Spleen (tissue), 13 donors: ENCODE measurements at places on chromosomes 13 and 19. TPM values are rescaled to one million over a fixed set of nuclear protein-coding genes. Genes with fewer than 3 reads are reported as not detected.
A peak's percentile ranks its signal among the peaks of the same experiment; 100 is the strongest.

DNA sequence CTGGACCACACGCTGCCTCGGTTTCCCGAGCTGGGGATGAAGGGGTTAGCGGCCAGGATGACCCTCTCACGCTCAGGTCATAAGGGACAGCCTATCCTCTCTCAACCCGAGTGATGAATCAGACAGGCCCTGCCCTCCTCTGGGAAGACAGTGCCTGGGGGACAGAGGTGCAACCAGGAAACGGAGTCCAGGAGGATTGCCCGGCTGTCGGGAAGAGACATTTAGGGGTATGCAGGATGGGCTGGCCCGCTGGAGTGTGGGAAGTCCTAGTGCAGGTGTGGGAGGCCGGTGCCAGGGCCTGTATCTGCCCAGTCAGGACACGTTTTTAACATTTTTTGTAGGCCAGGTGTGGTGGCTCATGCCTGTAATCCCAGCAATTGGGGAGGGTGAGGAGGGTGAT lies 8.3 kb downstream of the LSM7 start:
- DNase-seq = no peak

DNA sequence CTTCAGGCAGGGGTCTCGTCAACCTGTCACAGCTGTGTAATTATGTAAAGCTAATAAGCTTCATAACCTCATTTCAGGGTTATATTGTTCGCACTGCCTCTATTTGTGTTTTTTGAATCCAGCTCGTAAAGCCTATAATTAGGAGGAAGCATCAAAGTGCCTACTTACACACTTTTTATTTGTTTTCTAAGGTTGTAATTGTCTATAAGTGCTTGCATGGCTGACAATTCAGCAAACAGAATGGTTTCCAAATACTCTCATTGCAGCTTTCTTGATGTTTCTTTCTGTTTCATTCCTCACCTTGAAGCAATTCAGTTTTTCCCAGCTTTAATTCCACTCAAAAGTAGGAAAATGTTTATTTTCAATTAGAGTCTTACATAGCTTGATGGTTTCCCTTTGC lies 336.3 kb downstream of the HS6ST3 start:
- DNase-seq = no peak

DNA sequence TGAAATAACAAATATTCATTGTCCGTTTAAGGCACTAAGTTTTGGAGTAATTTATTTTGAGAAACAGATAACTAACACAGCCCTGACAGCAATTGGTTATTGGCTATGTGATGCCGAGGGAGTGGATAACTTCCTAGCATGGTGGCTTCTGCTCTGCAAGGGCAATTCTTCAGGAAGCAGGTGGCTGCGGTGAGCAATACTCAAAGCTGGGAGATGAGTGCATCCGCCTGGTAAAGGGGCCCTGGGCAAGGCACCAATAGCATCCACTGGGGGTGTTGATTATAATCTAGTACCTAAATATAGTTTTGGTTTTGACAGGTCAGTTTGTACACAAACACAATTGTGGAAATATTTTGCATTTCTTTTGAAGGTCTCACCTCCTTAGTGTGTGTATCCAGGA lies 41.0 kb downstream of the CCDC70 start:
- no peak for DNase-seq

- DNase-seq = no peak
These were observed 9.2 kb downstream of the NOSIP start for GRCh38 chr19:49570997-49571676.

DNA sequence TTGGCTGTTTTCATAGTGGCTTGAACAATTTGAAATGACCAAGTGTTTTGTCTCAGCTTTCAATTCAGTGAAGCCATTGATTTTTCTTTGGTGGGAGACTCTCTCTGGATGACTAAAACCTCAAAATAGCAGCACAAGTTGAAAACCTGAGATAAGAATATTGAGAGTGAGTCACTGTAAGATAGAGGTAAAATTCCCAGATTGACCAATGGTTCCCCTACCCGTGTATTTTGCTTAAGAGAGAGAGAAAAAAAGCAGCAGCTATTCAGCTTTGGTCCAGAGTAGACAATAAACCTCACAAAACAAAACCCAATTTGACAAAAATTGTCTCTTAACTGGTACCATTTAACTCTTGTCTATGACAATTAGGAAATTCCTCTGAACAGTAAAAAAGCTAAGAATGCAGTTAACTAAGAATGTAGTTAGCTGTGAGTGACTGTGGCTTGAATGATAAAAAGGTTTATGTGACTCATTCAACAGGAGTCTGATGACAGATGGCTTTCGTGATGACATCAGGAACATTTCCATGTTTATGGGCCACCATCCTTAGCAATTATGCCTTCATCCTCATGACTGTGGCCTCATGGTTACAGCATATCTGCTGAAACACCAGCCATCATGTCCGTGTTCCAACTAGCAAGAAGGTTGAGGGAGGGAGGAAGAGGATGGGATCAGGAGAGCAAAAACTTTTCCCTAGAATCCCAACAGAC lies 356.9 kb downstream of the NDFIP2 start:
- no peak for DNase-seq

DNA sequence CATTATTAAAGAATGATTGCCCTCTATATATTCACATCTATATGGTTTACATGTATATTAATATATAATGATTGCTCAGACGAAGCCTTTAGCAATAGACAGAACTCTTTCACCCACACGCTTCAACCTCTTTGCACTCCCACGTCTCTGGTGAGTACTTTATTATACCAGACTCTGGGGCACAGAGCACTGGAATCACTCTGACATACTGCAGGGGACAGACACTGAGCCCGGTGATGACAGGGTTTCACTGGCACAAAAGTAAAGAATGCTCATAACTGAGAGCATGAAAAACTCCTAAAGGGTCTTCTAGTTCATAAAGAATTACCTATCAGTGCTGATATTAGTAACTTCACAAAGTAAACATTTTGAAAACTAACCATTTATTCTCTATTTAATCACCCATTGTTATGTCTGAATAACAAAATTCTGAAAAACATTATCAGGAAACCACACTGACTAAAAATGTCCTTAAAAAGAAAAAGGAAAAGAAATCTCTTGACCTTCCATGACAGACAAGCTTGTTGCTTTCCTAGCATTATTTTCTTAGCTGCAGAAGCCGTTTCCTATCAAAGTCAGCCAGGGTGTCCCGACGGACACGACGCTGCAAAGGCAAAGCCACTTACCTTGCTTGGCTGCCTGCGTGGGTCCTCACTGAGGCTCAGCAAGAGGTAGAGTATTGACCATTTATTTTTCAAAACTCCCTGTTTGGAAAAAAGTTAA lies 29.1 kb downstream of the TUBGCP3 start:
- no peak for DNase-seq

DNA sequence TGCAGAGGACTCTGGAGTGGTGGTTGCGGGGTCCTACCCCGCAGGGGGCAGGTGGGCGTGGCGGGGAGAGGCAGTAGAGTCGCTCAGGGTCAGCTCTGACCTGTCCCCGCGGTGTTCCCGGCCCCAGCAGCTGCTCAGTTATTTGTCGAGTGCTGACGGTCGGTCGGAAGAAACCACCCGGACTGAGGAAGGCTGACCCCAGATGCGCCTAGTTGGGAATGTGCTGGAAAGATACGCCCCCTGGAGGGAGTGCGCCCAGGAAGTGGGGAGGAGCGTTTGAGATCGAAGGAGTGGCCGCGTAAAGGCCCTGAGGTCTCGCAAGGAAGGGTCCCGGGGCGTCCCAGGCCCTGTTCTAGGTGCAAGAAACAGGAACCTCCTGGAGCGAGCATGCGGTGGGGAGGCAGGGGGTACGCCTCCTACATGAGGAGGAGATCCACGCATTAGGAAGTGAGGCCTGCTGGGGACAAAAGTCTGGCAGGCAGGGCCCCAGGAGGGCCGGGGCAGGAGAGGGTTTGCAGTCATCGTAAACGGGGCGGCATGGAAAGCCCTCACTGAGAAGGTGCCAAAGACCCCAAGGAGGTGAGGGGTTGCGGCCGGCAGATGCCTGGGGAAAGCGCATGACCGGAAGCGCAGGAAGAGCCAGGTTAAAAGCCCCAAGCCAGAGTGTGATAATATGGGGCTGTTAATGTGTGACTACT lies 9.2 kb downstream of the CCDC8 start:
- DNase-seq = peak; percentile 61

DNA sequence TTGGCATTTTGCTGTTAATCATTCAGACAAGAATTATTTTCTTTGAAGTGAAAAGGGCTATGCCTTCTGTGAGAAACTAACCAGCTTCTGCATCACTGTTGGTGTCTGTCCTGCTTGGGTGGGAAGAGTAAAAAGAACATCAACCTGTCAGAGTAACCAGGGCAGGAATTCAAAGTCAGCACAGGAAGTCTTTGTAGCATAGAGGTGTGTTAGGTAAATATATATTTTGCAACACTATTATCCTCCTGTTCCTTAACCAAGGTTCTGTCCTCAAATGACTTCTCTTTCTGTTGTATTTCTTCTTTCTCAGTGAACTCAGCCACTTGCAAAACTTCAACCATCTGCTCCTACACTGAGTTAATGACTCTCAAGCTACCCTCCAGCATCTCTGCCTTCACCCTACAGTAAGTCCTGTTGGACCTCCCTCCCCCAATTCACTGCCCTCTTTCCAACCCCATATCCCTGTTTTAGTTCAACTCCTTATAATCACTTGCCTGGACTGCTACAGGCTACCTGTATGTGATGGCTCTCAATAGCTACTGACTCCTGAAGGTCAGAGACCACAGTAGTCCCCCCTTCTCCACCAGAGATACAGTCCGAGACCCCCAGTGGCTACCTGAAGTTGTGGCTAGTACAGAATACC lies 49.9 kb downstream of the SMAD9 start:
- DNase-seq = no peak

GRCh38 chr13:71922194-71922593 lies 55.2 kb upstream of the DACH1 start:
- no peak for DNase-seq

DNA sequence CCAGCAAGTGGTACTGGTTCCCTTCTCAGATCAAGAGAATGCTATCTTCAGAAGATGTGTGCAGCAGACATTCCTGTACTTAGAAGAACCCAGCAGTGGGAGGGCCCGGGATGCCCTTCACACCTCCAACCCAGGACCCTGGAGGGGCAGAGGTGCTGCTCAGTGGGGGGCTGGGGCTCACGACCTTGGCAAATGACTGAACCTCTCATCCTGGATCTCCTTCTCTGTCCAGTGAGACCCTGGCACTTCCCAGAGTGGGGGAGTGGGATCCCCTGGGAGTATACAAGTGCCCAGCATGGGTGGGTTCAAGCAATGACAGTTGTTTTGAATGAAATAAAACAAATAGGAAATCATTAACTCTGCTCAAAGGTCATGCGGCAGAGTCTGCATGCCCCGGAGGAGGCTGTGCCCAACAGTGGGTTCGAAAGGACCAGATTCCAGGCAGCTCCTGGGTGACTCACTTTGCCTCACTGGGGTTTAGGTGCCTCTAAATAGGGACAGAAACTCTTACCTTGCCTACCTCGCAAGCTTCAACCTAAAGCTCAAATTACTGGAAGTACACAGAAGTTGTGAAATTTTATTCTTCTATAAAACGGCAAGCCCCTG lies 26.9 kb downstream of the GGACT start:
- DNase-seq = no peak

DNA sequence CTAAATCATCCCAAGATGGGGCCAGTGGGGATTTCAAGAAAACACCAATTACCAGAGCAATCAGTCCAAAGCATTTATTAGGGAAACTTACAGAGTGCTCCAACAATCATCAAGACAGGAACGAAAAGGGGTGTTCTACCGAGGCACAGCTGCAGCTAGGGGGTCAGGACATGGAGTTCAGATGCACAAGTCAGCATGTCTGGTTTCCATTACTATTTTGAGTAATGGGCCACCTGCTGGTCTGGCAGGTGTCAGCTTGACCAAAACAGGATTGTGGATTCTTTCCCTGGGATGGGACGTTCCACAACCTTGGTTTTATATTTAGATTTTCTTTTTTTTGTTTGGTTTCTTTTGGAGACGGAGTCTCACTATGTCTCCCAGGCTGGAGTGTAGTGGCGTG lies 3.9 kb upstream of the UBL5 start:
- no peak for DNase-seq

- DNase-seq = peak; percentile 77
These were observed 8.3 kb upstream of the SYCN start for GRCh38 chr19:39212375-39212742.

CCL25 gene
- total RNA-seq = not detected

GRIN3B gene
- not detected for total RNA-seq

DACH1 gene
- total RNA-seq = 8.8 TPM

AMER2 gene
- total RNA-seq = not detected

RASL11A gene
- 28.1 TPM for total RNA-seq

GIPR gene
- 1.7 TPM for total RNA-seq

SLC7A9 gene
- total RNA-seq = not detected

TNFSF9 gene
- total RNA-seq = 1.0 TPM

PNMA8A gene
- total RNA-seq = 0.32 TPM

PGLYRP1 gene
- 97.9 TPM for total RNA-seq

IL12RB1 gene
- total RNA-seq = 19.7 TPM

CNMD gene
- not detected for total RNA-seq
